ENCODE measurements at places on chromosomes 16 and 17.

- DNase-seq: no peak
These were observed 94.5 kb upstream of the WSCD1 start for GRCh38 chr17:5975661-5976060.

- DNase-seq: peak; percentile 48
These were observed 66.0 kb upstream of the ZNF423 start for GRCh38 chr16:49921791-49922456.

DNA sequence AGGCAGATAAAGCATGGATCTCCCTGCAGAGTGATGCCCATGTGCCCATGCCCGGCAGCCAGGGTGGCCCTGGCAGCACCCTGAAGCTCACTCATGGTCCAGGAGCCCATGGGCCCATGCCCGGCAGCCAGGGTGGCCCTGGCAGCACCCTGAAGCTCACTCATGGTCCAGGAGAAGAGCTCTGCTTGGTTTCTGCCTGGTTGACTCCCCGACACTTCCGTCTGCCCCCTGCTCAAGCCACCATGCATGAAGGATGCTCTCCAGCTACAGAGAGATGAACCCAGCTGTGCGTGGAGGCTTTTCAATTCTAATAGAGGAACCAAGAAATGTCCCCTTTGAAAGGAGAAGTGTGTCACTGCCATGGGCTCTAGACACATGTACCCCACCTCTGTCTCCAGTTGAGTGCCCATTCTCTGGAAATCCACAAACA, 8.7 kb downstream of the CCL17 start:
- no peak for DNase-seq

- no peak for DNase-seq
These were observed 56.4 kb upstream of the AKTIP start for GRCh38 chr16:53559270-53559951.

DNA sequence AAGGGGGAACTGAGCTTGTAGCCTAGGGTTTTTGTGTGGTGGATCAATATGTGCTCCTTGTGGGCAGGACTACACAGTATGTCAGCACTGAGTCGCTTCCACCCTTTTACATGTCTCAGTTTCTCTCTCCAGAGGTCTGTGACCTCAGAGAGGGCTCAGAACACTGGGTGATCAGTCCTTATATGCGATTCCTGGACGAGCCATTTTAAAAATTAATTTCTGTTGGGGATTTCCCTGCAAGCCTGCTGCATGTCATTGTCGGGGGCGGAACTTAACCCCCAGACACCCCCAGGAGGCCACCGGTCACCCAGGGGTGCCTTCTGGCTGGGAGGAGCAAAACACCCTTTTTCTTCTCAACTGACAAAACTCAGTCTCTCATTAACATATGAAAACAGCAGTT, 14.1 kb downstream of the DHRS7B start:
- no peak for DNase-seq

GRCh38 chr17:78421084-78421533, 42.7 kb downstream of the PGS1 start:
- no peak for DNase-seq

DNA sequence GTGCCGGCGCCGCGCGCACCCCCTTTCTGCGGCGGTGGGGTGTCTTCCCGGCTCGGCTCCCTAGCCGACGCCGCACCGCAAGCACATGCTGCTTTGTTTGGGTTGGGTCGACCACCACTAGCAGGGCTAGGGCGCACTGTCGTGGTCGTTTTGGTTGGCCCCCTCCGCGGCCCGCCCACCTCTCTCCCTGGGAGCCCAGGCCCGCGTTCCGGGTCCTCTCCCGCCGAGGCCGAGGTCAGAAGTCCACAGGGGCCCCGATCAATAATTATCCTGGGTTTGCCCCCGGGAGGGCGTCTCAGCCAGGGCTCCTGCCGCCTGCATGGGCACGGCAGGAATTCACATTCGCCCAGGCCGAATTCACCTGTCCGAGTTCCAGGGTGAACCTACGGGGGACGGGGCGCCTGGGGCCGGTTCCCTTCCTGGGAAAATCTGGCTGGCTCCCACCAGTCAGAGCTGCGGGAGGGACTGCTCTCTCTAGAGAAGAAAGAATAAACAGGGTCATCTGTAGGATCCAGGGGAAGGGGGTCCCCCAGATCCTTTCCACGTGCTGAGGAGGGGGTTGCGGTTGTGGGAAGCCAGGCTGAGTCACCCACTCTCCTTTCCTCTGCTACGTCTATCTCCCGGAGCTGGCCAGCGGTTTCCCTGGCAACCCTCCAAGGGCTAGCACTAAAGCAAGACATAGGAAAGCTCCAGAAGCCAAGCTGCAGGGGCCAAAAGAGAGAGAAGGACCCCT, 584 bp upstream of the STAT5B start:
- DNase-seq: peak; percentile 28

DNA sequence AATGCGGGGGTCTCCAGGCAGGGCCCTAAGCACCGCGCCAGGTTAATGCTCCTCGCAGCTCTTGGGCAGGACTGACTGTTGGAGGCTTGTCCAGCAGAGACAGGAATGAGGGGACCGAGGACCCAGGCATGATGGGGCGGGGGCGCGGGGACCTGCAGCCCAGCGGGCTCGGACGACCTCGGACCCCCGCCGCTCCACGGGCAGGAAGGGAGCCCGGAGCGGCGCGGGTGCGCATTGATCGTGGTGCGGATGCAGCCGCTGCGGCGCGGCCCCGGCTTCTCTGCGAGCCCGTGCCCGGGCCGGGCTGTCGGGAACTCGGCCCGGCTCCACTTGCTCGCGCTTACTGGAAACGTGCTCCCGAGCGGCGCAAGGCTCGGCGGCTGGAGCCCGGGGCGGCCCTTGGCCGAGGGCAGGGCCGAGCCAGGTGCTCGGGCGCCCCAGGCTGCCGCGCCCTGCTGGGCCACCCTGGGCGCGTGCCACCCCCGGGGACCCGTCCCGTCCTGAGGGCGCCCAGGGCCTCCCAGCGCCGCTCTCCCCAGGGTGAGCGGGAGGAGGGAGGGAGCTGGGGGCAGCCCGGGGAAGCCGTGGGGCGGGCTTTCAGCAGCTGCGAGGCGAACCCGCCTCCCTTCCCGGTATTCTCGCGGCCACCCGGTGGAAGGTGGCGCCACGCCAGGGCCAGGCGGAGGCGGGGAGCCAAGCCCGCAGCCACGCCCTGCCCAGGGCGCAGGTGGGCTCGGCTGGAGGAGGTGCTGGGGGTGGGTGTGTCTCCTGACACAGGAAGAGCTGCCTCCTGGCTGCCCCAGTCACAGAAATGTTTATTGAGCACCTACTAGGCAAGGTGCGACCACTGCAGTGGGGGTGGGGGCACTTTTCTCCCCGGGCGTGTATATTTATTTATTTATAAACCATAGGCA, 45.9 kb downstream of the SOCS3 start:
- peak; percentile 81 for DNase-seq

DNA sequence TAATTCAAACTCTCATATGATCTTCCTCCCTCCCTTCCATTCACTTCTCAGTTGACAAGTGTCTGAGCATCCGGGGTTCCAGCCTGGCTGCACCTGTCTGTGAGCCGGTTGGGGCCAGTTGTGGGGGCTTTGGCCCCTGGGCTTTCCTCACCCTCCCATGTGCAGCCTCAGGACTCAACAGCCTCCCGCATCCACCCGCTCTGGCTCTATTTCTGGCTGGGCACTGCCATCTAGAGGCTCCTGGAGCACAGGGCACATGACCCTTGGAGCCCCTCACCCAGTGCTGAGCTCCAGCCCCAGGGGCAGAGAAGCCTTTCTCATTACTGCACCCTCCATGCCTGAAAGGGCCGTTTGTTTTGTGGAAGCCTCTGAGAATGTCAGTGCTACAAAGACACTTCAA, 43.3 kb downstream of the HAPSTR1 start:
- DNase-seq: peak; percentile 25

DNA sequence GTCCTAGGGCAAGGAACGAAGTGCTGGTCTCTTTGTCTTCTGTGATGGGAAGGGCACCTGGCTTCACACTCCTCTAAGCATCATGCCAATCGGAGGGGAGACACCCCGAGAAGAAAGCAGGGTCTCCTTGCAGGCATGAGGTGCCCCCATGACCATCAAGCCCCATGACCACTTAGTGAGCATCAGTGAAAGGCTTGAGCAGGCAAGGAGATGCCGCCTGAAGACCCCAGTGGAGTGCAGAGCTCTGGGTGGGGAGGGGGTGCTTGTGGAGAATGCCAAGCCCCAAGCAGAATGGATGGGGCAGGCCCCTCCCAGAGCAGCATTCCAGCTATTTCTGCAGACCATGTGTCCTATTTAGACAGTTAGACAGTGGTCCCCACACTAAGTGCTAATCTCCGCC, 232.7 kb upstream of the TNRC6C start:
- DNase-seq: no peak

- DNase-seq: no peak
These were observed 185.3 kb downstream of the AATF start for GRCh38 chr17:37134050-37134449.

- no peak for DNase-seq
These were observed 1.0 kb downstream of the RNF166 start for GRCh38 chr16:88705076-88705684.

DNA sequence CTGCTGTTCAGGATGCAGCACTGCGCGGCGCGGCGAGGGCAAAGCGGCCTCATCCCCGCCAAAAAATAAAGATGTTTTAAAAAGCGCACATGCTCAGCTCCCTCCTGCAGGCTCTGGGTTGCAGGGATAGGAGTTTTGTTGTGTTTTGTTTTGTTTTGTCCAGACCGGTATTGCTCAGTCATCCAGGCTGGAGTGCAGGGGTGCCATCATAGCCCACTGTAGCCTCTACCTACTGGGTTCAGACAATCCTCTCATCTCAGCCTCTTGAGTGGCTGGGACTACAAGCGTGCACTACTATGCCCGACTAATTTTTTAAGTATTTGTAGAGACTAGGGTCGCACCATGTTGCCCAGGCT, 636 bp downstream of the WWOX start:
- DNase-seq: no peak

DNA sequence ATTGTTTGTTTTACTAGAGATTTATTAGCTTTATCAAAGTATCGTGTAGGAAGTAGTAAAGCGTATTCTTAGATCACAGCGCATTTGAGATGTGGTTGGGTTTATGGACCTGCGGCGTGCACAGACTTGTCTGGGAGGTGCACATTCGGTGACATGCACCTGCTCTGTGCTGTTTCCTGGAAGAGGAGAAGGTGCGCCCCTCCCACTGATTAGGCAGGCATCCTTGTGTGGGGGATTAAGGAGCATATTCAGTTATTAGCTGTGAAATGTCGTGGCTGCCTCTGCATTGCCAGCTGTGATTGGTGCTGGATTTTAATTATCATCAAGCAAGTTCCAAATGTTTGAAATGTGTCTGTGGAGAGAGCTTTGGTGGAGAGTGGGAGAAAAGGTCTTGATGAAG, 903.8 kb upstream of the RBFOX1 start:
- DNase-seq: no peak

- no peak for DNase-seq
These were observed 2.8 kb upstream of the PRKAR1A start for GRCh38 chr17:68509141-68510057.

GRCh38 chr16:24753437-24753836, 24.0 kb downstream of the TNRC6A start:
- no peak for DNase-seq

DNA sequence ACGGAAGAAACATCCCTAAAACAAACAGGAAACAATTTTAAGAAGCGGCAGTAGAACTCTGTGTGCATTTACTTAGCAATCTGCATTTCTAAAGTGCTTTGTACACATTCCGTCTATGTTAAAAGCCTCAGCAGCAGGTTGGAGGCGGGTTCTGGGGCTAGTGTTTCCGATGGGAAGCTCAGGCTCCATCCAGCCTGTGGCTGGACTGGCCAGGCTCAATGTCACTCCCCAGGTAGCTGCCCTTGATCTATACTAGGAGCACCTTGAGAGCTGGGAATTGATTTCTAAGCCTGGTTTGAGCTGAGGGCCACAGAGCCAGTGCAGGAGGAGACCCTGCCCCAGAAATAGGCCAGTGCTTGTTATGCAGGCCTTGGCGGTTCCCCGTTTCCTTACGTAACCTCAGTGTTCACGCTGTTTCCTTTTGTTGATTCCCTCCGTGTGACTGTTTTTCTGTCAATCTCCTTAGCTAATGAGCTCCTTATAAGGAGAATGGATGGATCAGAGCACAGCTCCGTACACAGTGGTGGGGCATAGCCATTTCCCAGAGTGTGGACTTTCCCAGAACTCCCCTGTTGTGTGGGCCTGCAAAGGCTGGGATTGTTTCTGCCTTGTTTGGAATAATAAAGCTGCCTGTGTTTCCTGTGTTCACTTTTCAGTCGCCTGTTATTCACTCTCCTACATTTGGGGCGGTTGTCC, 21.4 kb downstream of the ADORA2B start:
- DNase-seq: no peak

- DNase-seq: no peak
These were observed 22.5 kb downstream of the HEATR9 start for GRCh38 chr17:35846055-35846809.

DNA sequence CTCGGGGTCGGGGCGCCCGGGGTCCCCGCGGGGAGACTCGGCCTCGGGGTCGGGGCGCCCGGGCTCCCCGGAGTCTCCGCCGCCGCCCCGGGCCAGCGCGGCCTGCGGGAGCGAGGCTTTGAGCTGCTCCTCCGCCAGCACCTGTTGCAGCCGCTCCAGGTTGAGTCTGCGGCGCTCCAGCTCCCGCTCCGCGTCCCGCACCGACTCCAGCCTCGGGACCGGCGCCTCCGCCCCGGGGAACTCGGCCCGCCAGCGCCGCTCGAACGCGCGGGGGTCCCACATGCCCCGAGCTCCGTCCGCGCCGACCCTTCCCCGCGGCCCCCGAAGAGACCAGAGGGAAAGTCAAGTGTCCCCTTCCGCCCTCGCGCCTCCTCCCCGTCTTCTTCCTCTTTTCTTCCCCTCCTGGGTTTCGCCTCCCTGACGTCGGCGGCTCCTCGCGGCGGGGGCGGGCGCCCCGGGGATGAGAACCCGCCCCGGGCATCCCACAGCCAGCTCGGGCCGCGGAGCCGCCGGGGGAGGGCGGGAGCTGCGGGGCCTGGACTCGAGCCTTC, 40.8 kb upstream of the BHLHA9 start:
- DNase-seq: no peak

DNA sequence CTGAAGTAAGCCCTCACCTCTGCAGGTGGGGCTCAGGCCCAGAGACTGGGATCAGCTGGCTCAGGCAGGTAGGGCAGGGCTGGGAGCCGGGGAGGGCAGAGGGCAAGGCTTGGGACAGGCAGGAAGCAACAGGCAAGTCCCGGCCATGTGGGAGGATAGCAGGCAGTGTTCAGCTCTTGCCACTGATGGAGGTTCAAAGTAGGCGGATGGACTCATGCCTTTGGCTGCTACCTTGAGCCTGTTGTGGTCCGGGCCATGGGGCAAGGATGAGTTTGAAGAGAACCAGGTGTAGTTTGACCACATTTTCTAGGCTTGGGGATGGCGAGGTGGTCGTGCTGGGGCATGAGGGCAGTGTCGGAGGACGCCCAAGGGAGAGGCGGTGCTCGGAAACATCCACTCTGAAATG, 2.7 kb downstream of the PRCD start:
- no peak for DNase-seq

GRCh38 chr17:14123619-14124278, 54.4 kb downstream of the COX10 start:
- no peak for DNase-seq

DNA sequence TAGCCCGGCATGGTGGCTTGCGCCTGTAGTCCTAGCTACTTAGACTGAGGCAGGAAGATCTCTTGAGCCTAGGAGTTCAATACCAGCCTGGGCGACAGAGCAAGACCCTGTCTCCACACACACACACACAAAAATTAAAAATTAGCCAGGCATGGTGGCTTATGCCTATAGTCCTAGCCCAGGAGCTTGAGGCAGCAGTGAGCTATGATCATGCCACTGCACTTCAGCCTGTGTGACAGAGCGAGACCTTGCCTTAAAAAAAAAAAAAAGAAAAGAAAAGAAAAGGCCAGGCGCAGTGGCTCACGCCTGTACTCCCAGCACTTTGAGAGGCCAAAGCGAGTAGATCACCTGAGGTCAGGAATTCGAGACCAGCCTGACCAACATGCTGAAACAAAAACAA, 23.9 kb downstream of the C17orf75 start:
- no peak for DNase-seq
